ENCODE measurements at places on chromosomes 5 and 9.

- DNase-seq = no peak
These were observed 858.5 kb upstream of the PTPRD start for GRCh38 chr9:11471321-11471720.

DNA sequence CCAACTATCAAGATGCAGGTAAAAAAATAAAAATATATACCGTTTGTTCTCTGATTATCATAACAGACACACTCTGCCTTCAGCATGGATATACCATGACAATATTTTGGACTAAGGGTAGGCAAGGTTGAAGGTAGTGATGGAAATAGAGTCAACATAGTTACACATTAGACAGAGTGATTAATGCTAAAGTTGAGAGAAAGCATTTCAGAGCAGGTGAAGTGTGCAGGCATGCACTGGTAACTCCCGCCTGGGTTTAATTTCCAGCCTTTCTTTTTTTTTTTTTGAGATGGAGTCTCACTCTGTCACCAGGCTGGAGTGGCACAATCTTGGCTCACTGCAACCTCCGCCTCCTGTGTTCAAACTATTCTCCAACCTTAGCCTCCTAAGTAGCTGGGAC lies 458.5 kb downstream of the TLR4 start:
- no peak for DNase-seq

DNA sequence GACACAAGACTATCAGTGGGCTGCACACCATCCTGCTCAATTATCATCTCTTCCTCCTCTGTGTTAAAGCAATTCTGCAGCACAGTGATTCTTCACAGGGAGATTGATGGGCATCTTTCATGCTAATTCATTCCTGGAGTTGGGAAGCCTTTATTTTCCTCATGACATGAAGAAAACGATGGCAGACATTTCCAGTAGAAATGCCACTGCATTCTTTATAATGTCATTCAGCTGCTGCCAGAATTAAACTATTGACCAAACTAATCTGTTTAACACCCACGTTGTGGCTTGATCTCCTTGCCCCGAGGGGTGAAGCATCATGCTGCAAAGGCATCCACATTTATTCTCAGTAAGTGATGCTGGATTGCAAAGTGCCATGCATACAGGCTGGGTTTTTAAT lies 273.0 kb downstream of the SPOCK1 start:
- DNase-seq = no peak

DNA sequence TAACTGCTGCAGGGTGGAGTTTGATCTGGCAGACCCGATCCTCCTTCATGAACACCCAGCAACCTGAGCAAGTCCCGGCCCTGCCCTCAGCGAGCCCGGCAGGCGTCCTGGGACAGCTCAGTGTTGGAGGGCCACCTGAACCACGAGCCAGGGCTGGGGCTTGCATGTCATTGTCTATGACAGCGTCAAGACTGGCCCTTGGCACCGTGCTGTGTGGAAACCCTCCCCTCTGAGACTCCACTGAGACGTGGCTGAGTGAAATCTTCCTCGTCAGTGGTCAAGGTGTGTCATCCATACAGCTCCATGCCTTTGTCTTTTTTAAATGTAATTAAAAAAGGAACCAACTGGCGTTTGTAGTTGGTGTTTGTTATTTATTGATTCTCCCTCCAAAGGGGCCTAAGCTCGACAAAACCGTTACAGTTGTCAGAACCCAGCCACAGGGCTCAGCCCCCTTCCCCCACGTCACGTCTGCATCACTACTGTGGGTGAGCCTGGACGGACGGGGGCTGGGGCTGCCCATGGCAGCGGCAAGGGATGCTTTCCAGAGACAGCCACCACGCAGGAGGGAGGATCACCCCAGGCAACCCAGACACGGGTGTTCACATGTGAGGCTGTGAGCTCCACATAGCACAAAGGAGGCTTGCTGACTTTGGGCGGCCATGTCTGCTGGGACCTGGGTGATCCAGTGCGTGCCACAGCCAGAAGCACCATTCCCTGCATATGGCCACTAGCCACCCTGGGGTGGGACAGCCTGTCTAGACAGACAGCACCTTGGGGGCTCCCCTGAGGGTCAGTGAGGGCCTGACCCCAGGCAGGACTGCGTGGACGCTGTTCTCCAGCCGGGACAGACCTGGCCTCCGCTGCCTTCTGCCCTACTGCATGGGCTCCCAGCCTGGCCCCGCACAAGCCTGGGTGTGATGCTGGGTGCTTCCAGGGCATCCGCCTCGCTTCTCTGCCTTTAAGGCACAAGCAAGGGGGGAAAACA lies 7.3 kb downstream of the UCK1 start:
- DNase-seq = no peak

- no peak for DNase-seq
These were observed 2086.5 kb upstream of the C9orf72 start for GRCh38 chr9:29659736-29660135.

DNA sequence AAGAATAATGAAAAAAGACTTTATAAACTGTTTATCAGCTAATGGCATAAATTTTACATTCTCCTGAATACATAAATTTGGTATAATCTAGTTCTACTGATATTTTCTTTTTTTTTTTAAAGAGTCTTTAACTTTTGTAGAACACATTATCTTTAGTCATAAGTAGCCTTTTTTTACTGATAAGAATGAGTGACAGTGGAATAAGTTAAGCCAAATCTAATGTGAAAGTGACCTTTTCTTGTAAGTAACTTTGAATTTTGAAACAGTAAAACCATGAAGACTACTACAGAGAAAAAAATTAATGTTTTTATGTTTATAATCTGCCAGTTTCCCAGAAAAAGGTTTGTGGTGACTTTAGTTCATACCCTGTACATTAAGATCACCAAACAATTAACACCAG lies 13.7 kb downstream of the CEP78 start:
- no peak for DNase-seq

- no peak for DNase-seq
These were observed 461.8 kb downstream of the KIF4B start for GRCh38 chr5:155475318-155475717.

DNA sequence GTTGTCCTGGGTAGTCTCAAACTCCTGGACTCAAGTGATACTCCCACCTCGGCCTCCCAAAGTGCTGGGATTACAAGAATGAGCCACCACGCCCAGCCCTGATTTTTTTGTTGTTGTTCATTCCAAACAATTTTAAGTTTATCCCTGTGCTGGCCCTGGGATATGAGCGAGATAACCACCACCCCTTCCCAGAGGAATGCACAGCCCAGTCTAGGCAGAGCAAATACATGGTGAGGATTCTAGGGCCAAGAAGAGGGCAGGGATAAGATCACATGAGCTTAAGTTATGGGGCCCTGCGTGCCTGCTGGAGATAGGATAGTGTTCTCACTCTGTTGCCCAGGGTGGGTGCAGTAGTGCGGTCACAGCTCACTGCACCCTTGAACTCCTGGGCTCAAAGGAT lies 21.0 kb upstream of the TOR1B start:
- DNase-seq = no peak

DNA sequence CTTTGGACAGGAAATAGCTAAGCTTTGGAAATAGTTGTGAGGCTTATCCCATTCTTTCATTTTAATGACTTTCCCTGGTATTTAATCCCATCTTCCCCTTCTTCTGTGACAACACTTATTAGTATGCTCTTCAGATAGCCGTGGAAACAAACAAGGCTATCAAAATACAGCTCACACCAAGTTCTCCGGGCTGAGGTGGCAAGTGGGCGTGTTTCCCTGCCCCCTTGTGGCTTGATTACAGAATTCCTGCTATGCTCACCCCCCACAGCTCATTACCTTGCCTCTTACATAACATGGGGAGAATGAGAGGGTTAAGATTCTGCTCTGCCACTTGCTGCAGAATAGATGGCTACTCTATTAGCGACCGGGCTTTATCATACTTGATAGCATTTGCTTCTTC lies 437.1 kb upstream of the TLE4 start:
- DNase-seq = no peak

GRCh38 chr9:121729769-121730562 lies 78.5 kb downstream of the DAB2IP start:
- DNase-seq = no peak

- DNase-seq = no peak
These were observed 8.2 kb downstream of the OTULIN start for GRCh38 chr5:14672484-14673394.

GRCh38 chr5:50717651-50718050 lies 51.2 kb downstream of the PARP8 start:
- no peak for DNase-seq

GRCh38 chr5:100647461-100648230 lies 112.5 kb downstream of the FAM174A start:
- DNase-seq = no peak

- DNase-seq = no peak
These were observed 118.0 kb downstream of the FSTL4 start for GRCh38 chr5:133494232-133494922.

DNA sequence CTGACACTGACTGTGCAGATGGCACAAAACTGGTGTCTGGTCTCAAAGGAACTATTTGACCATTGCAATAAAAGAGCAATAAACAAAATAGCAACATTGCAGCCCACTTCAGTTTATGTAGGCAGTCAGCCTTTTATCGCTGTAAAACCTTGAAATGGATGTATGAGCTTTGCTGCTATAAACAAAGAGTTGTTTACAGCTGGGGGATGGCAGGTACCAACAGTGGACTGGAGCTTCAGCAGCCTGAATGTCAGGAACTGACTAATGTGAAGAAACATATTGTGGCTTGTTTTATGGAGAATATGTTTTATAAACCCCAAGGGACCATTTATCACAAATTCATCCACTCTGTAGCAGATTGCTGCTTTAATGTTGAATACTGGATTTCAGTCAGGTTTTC lies 78.0 kb downstream of the PTPRD start:
- DNase-seq = no peak

DNA sequence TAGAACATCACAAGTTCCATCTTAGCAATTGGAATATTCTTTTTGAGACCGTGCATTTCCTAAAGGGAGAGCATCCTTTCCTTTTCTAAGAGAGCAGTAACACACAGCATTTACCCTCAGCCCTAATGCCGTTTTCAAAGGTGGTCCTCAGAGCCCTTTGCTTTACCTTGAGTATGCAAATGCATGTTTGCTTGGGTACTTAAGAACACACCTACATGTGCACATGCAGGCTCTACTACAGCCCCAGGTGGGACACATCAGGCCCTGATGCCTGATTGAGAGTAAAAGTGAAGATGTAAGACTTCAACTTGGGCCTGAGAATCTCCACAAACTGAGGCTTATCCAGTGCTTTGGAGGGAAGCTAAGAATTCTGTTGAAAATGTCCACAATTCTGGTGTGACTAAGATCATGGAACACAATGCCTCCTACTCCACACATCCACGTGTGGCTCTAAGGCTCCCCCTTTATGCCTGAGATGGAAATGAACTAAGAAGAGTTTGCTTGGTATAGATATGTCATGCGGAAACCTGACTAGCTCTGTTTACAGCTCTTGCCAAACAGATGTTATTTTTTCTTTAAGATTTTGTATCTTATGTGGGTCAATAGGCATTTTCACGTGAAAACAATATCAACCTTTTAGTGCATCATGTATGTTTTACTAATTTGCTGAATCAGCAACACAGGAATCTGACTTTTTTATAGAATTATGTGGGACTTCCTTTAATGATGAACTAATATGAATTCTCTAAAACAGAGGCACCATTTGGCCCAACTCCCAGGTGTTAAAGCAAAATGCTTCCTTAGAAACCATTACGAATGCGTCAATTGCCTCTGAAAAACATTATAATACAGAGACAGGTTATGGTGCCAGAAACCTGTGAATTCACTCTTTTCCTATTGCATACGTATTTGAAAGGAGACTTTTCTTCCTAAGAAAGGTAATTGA lies 48.9 kb upstream of the SLC2A8 start:
- peak; percentile 56 for DNase-seq

GRCh38 chr5:81363093-81363871 lies 30.7 kb downstream of the ACOT12 start:
- DNase-seq = no peak

- DNase-seq = no peak
These were observed 8.3 kb upstream of the RETREG1 start for GRCh38 chr5:16625096-16625495.

DNA sequence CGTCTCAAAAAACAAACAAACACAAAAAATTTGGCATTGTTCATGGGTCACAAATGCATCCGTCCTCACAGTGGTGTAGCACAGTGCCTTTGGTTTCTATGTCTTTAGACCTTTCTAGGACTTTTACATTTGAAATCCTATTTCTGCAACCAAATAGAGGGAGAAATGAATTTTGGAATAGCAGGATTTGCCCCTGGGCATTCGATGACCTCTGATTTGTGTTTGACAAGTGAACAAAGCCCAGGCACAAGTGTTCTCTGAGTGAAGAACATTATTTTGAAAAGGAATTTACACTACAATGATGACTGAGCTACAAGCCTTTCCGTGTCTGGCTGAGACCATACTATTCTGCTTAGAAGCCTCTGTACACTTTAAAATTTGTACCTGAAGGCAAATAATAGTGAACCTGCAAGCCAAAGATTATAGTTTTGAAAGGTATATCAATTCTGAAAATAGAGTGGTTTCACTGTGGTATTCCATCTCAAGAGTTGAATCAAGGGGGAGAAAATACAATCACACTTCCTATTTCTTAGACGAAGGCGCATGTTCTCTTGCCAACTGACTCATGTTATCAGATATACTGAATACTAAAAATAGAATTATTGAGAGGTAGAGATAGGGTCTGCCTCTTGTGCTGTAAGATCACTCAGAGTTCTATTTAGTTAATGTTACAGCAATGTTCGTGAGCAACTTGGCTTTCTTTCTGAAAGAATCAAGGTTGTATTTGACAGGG lies 297.6 kb downstream of the KDM4C start:
- DNase-seq = no peak

DNA sequence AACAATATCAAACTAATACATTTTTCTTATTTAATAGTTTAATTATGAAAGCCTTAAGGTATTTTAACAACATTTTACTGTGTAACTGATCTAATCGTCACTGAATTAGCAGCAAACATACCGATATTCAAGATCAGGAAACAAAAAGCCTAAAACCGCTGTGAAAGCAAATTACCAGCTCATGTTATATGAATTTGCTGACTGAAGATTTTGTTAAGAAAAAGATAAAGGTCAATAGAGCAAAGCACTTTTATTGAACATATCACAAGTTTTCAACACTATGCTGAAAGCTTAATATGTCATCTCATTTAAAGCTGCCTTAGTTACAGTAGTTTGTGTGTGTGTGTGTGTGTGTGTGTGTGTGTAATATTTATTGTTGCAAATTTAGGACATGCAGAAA lies 1634.9 kb upstream of the NUDT12 start:
- DNase-seq = no peak

GRCh38 chr5:105034401-105034763 lies 1471.8 kb upstream of the NUDT12 start:
- peak; percentile 71 for DNase-seq

DNA sequence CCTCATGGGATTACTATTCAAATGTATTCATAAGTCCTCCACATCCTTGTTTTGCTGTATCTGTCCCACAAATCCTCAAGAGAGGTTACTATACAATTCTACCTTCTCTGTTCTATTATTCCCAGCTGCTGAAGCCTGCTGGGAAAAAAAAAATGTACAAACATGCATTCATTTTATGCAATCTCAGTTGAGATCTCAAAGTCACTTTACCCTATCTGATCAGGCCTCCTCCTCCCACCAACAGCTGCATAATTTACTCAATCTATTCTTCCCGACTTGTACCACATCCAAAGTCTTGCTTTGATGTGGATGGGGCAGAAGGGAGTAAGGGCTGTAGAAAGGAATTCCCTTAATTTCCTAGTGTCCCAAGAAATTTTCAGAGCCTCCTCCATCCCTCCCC lies 28.6 kb downstream of the PSIP1 start:
- DNase-seq = peak; percentile 8

- DNase-seq = no peak
These were observed 7.2 kb downstream of the ANKHD1 start for GRCh38 chr5:140408750-140409241.

- no peak for DNase-seq
These were observed 363.6 kb downstream of the ANXA1 start for GRCh38 chr9:73515216-73515615.

GRCh38 chr9:133429641-133430161 lies 7.5 kb downstream of the ADAMTS13 start:
- no peak for DNase-seq

All from fibroblast of the conjunctiva (primary cell).